ENCODE measurements at places on chromosomes 12 and 14.

DNA sequence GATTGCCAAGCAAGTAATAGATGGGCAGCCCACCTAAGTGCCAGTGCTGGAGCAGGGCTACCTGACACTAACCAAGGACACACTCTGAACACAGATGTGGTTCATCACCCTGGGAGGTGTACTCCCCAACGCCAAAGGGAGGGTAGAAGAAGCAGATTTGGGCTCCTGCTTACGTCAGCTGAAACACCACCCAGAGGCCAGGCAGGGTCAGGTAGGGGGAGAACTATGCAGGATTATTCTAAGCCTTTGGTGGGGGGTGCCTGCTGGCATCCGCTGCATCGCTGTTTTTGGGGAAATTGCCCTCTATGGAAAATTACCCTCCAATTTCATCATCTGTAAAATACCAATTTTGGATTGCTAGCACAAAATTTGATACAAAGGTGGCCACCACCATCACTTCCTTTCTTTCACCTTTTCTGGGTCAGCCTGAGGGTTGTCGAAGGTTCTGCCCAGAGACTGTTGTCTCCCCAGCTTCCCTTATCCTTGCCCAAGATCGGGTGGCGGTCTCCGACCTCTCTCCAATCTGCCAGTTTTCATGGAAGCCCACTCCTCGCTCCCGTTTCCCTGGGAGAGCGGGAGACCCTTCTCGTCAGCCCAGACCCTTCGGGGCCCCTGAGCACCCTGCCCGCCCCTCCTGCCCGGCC is 535 bp downstream of the BIN2 start:
- DNase-seq, result no peak

DNA sequence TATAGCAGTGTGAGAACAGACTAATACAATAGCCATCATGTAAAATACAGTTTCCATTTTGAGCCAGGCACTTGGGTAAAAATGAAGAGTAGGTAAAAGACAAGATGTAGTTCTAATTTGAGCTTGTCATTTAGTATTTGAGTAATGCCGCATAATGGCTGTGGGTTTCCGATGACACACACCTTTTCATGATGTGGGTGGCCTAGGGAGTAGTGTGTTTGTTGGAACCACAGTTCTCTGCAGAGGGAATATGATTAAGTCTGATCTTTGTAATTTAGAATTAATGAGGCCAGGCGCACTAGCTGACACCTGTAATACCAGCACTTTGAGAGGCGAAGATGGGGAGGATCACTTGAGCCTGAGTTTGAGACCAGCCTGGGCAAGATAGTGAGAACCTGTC is 61.8 kb downstream of the RCOR1 start:
- no peak for DNase-seq

GRCh38 chr12:63869656-63870055 is 25.2 kb downstream of the SRGAP1 start:
- DNase-seq, result no peak

DNA sequence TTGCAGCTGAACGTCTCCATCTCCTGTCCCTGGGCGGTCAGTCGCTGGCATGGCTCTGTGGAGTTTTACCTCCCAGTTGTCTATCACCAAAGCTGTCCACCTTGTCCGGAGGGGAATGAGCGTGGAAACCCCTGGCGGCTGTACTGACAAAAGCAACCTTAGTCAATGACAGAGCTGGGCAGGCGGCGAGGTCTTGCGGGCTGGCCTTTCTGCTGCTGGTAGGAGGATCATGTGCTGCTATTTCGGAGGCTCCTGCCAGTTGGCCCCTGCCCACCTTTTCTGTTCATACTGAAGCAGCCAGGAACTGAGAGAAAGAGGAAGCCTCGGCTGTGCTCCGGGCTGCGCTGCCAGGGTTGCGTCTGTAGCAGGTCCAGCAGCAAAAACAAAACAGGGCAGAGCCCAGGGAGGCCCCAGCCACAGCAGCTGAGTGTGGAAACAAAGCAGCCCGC is 57.7 kb downstream of the HMGA2 start:
- no peak for DNase-seq

GRCh38 chr12:93109551-93110203 is 180.6 kb upstream of the EEA1 start:
- DNase-seq, result no peak

DNA sequence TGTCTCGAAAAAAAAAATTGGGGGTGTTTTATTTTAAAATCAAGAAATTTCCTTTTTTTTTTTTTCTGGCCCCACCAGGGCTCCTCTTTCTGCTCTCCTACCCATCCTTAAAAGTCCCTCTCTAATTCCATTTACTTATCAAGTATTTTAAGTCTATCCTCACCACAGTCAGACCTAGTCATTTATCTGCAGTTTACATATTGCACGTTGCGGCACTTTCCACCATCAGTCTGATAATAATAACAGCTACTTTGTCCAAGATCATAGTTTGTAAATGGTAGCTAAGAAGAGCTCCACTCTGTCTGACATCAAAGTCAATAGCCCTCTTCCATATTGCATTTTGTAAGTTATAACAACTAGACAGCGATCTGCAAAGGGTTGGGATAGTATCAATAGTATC is 23.6 kb upstream of the CAND1 start:
- no peak for DNase-seq

DNA sequence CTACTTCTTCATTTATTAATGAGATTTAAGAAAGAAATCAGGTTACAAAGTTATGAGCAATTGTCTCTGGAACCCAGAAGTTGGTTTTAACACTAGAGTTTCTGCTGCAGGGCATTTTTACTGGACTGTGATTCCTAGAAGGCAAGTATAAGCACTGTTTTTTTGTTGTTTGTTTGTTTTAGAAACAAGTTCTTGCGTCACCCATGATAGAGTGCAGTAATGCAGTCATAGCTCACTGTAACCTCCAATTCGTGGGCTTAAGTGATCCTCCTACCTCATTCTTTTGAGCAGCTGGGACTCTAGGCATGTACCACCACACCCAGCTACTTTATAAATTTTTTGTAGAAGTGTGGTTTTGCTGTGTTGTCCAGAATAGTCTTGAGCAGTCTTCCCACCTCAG is 25.6 kb downstream of the RAP1B start:
- DNase-seq, result no peak

- DNase-seq, result no peak
These were observed 1.2 kb upstream of the ALDH1L2 start for GRCh38 chr12:105085501-105085900.

All from mesothelial cell of epicardium (in vitro differentiated cells).